ENCODE measurements at places on chromosomes 11 and 22.

- ATAC-seq, result peak; percentile 75
Measured at GRCh38 chr11:12813371-12814225, 139.4 kb downstream of the TEAD1 start.

- ATAC-seq, result no peak
Measured at GRCh38 chr22:27844256-27844655, 42.7 kb upstream of the MN1 start.

DNA sequence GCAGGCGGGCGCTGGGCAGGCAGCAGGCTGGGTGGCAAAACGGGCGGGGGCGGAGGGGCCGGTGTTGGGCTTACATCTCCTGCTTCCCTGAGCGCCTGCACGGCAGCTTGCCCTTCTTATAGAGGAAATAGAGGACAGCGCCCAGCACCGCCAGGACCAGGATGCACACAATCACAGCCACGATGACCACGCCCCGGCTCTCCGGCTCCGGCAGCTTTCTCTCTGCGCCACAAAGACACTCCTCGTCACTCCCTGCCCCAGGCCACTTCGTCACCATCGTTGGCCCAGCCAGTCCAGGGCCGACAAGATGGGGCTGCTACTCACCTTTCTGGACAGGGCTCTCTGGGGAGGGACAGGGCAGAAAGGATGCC is 6.3 kb downstream of the MCAM start:
- ATAC-seq, result peak; percentile 86

GRCh38 chr22:20430101-20430719 is 7.4 kb downstream of the SCARF2 start:
- ATAC-seq, result no peak

- no peak for ATAC-seq
Measured at GRCh38 chr11:15109602-15110001, 5.1 kb upstream of the INSC start.

DNA sequence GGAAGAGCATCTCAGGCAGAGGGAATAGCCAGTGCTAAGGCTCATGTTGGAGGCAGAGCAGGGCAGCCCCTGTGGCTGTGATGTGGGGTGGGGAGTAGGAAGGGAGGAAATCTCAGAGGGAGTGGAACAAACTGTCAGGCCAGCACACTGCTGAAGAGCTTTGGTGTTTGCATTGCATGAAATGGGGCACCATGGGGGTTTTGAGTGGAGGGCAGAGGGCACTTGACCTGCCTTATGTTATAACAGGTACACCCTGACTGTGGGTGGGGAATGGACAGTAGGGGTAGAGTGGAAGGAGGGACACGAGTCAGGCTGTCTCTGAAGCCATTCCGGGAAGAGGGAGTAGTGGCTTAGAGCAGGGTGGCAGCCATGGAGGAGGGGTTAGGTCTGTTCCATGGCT is 24.0 kb downstream of the PRDM11 start:
- ATAC-seq, result no peak

DNA sequence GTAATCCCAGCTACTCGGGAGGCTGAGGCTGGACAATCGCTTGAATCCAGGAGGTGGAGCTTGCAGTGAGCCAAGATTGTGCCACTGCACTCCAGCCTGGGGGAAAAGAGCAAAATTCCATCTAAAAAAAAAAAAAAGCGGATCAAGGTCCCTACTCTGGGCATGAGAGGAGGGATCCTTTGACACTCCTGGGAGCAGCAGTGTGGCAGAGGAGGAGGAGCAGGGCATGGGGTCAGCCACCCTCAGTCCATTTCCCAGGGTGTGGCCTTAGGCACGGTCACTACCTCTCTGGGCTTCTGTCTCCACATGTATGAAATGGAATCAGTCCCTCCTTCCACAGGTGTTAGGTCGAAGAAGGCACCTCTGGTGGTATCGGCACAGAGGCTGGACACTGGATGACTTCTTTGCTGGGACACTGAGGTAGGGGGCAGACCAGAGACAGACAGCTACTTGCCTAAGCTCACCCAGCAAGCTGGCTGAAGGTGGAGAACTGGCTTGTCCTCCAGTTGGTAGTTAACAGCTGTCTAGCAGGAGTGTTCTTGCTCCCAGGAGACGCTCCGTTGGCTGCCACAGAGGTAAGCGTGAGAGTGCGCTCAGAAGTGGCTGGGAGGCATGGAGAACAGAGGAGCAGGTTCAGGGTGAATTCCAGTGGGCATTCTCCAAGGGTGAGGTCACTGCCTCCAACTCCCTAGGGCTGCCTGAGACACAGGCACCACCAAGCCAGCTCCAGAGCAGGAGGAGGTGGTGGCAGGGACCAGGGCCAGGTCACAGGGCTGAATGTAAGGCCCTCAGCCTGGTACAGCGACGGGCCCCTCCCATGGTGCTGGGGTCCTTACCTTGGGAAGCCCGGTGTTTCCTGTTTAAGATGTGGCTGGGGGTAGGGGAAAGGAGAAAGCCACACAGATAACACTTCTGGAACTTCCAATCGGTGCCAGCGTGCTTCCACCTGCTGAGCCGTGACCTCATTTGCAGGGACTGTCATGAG is 19.5 kb downstream of the TXN2 start:
- ATAC-seq, result peak; percentile 44

DNA sequence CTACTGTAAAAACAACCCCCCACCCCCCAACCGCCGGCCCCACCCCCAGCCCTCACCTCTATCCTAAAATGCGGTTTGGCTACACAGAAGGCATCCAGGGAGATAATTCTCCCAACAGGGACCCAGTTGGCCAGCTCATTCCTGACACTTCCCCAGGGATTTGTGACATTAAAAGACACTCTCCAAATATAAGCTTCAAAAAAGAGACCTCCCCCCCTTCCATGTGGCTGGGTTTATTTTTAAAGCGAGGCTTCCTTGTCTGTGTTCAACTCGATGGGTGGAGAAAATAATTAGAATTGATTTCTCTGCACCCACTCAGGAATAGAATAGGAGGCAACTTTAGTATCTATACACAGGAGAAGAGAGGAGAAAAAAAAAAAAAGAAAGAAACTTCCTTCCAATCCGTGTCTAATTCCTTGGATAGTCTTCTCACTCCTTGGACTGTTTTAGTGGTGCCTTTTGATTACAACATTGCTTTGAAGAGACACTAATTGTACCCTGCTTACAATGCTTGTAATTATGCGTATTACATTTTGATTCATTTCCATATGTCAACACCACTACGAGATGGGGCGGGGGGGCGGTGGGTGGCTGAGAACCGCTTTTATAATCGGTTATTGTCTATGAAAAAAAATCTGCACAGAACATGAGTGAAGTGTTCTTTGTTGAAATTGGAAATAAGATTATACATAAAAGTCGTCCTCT is 500.4 kb downstream of the MIAT start:
- no peak for ATAC-seq

DNA sequence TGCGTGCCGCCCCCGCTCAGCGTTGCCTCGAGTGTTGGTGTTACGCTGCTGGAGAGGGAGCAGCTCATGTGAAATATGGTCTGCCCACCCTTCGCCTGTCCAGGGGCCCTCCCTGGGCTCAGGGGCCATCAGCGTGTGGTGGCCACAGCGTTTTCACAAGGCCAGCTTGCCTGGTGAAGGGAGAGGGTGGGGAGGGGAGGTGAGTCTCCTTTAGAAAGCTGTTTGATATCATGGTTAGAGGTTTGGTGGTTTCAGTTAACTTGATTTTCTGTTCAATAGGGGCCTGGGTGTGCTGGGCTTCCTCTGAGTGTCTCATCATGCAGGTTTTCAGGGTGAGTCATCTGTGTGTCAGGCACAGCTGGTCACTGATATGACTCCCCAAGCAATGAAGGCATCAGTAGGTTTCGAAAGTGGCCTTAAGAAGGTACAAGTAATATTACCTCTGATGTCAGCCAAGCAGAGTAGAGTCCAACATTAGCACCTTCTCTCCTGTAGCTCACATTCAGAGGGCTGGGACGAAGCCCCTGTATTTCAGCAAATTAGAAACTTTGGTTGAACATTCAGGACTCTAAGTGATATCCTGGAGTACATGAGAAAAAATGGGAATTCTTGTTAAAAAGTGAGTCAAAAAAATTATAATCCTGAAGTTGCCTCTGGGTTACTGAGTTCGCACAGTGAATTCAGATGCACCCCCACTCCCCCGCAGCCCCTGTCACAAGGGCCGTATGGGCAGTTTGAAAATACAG is 172.5 kb downstream of the TBC1D22A start:
- peak; percentile 85 for ATAC-seq

- no peak for ATAC-seq
Measured at GRCh38 chr11:68115285-68115684, 5.9 kb downstream of the CHKA start.

DNA sequence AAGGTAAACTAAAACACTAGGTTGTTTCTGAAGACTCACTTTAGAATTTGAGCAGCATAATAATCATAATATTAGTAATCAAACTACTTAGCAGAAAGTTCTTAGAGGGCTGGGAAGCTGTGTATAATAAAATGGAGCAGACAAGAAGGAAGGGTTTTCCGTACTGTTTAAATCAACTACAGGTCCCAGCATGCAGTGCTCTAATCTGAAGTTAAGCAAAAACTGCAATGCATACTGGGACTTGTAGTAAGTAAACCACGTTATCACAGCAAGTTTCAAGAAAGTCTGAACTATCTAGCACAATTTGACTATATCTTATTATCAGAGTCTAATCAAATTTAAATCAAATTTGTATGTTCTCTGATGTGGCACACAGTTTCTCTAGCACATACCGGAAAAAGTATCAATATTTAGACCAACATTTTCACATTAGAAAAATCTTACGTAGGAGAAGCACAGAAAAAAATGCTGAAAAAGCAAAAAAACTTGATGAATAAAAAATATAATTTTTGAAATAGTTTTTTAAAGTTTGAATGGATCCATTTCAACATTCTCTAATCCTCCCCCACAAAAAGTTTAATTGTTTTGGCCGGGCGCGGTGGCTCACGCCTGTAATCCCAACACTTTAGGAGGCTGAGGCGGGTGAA is 8.2 kb downstream of the PHF21A start:
- ATAC-seq, result peak; percentile 89

GRCh38 chr11:121762820-121763219 is 310.1 kb upstream of the SORL1-AS1 start:
- ATAC-seq, result no peak

DNA sequence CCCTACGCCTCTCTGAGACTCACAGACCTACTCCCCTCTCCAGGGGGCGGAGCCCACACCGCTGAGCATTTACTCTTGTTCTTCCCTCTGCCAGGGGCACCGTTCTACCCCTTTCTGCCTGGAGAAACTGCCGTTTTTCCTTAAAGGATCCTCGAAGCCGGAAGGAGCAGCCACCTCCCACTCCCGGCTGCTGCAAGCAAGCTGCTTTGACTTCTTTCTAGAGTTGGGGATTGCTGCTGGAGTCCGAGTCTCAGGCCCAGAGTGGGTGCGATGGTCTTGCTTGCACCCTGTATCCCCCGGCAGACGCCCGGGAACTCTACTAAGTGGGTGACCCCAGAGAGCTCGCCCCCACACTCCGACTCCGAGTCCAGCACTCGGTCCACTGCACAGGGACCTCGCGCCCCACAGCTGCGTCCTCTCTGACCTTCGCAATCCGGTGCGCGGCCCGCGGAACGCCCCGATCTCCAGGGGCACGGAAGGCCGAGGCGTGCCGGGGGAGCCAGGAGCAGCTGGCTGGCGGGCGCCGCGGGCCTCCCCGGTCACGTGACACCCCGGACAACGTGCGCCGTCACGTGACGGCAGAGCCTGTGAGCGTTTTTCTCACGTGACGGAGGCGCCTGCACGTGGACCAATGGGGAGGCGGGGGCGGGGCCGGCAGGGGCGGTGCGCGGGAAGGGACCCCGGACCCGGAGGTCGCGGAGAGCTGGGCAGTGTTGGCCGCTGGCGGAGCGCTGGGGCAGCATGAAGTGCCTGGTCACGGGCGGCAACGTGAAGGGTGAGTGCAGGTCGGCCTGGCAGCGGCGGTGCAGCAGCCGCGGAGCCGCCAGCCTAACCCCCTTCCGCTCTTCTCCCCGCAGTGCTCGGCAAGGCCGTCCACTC is at the start of gene RAD9A:
Gene RAD9A, plus strand, starts transcription at position 683 of the 879 bp plus-strand sequence. Its CDS starts 59 bp downstream, at position 742.
- ATAC-seq, result peak; percentile 77

DNA sequence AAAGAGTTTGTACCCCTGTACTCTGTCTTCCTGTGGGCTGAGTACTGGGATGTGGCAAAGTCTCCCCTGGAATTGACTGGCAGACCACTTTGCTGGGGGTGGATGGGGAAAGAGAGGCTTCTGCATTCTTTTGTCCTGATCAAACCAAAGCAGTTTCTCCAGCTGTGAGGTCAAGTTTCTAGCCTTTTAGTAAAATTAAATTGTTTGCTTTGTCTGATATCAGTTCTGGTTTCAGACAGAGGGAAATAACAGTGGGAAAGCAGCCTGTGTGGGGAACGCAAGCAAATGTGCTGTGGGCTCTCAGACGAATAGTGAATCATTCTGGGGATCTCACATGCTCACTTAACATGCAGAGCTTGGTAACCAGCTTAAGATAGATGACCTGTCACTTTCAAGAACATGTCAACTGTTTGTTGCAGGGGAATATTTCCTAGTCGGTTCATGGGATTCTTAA is 151.6 kb downstream of the FAT3 start:
- no peak for ATAC-seq

GRCh38 chr11:64722141-64723065 is 594 bp downstream of the NRXN2 start:
- no peak for ATAC-seq

GRCh38 chr11:65416841-65417701 is 5.5 kb upstream of the NEAT1 start:
- ATAC-seq, result no peak

DNA sequence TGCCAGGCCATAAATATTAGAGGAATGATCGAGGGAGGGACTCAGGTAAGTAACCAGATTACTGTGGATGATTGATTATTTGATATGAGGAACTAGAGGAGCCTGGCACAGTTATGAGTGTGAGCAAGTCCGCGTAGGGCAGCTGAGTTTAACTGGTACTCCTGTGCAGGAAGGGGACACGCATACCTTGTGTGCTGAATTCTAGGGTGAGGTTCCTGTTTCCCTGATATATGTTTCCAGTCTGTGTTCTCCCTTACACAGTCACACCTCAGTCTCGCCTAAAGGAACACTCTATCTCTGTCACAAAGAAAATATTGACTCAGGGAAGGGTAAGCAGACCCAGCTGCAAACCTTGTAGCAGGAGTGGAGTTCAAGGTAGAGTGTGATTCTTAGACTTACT is 17.4 kb downstream of the SGSM3 start:
- ATAC-seq, result peak; percentile 86

DNA sequence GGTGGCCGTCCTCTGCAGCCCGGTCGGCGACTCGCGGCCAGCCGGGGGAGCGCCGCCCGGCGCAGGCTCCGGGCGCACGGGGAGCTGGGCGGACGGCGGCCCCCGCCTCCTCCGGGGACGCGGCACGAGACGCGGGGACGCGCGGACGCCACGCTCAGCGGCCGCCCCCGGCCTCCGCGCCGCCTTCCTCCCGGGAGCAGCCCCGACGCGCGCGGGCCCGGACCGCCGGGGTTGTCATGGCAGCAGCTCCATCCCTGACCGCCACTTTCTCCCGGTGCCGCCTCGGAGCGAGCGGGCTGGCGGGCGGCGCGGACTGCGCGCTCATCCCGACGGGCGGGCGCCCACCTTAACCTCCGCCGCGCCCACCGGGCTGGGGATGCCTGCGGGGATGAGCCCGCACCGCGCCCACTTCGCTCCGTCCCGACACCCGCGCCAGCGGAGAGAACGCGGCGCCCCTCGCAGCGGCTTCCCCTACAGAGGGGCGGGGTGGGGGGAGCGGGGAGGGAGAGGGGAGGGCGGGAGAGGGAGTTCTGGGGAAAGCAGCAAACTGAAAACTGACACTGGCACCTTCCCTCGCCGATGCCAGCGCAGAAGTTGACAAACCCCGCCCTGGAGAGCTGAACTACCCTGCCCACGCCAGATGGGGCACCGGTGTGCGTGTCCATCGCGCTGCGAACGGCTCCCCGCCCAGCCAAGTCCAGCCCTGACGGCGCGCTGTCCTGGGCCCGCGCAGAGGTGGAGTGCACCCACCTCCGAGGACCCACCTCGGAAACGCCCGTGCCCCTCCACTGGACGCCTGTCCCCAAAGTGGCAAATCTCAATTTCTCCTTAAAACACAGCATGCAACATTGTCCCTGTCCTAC is 588.4 kb downstream of the OPCML start:
- peak; percentile 49 for ATAC-seq

- no peak for ATAC-seq
Measured at GRCh38 chr11:43122546-43122945, 189.2 kb upstream of the API5 start.
